GM23338 (cell line): ENCODE measurements at places on chromosomes 2 and 18. TPM values are rescaled to one million over a fixed set of nuclear protein-coding genes. Genes with fewer than 3 reads are reported as not detected.

DNA sequence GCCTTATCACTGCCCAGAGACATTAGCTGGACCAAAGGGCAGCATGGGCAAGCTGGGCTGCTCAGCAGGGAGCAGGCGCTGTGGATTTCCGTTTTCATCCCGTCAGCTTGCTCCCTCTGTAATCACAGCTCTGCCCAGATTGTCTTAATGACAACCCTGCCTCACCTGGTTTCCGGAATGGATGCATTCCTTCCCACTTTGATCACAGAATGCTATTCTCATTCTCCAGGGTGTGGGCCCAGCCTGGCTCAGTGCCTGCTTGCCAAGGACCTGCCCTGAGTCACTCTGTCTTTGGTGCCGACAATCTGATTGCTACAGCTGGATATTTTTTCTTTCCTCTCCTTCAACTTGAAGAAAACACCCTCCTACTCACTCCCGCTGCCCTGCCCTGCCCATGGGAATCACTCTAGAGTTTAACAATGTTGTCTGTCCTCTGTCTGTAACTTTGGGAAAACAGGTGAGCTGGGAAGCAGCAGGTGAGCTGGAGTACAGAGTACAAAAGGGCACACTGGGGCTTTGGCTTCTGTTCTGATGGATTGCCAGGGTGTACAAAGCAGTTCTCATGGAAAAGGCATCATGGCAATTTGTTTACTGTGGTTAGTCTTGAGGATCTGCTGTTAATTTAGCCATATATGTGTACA lies 27.2 kb upstream of the FAM136A start:
- DNase-seq = peak; percentile 54

DNA sequence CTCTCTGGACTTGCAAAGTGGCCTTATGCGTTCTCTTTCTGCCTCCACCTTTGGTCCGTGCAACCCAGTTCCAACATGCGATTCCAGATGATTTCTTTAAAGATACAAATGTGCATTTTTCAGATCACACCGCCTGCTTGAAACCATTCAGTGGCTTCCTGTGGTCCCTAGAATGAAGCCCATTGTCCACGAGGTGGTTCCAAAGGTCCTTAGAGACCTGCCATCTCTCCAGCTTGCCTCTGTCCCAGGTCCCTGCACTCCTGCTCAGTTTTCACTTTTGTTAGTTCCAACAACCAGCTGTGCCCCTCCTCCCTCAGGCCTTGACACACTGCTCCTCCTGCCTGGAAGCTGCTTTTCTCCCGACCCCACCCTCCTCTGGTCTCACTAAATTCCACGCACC lies 3.6 kb upstream of the INO80C start:
- no peak for DNase-seq

DNA sequence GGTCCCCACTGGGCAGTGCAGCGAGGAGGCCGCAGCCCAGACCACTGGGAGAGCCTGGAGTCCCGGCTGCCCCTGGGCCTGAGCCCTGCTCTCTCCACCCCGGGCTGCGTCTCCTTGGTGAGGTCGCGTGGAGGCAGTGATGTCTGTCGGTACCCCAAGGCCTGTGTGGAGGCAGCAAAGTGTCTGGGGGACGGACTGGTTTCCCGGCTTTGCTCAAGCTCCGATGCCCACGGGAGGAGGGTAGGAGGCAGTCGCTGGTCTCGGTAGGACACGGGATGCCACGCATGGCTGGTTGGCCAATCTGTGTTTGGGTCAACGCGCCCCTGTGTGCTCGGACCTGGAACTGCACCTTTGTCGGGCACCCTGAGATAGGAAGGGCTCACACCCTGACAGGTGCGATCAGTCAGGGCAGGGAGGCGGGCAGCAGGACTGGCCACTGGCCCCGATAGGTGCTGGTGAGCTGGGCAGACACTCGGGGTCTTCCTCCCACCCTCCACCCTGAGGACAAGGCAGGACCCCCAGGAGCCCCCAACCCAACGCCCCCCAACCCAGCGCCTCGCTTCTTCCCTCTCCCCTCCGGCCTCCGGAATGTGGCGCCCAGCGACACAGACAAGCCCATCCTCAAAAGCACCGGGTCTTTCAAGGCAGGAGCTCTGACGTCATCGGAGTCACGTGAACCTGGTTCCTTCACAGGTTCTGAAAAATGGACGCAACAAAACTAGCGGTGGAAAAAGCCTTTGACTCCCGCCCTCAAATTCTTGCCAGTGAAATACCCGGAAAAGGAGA lies 288.6 kb downstream of the NDUFA10 start:
- peak; percentile 47 for DNase-seq

GRCh38 chr2:33190393-33190937 lies 243.7 kb downstream of the LTBP1 start:
- DNase-seq = no peak

- peak; percentile 75 for DNase-seq
Measured at GRCh38 chr2:38835015-38835601, 40.6 kb downstream of the DHX57 start.

DNA sequence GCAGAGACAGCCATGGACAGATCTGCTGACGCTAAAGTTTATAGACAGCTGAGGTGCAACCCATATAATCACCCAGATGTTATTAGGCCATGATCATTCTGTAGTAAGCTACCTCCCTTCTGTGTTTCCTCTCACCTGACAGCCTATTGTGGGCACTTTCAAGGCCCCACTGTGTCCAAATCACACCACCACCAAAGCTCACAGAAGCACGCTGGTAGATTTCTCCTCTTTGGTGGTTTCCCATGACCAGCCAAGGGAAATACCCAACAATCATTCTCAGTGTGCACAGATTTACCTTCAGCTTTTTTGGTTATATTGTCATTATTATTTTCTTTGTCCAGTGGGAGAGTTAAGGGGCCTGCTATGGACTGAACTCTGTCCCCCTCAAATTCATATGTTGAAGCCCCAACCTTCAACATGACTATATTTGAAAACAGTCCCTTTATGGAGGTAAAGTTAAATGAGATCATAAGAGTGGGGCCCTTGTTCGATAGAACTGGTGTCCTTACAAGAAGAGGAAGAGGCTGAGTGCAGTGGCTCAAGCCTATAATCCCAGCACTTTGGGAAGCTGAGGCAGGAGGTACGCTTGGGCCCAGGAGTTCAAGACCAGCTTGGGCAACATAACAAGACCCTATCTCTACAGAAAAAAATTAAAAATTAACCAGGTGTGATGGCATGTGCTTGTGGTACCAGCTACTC lies 74.0 kb upstream of the MSH6 start:
- DNase-seq = no peak

GRCh38 chr2:228669690-228670089 lies 488.2 kb upstream of the SPHKAP start:
- DNase-seq = no peak

DNA sequence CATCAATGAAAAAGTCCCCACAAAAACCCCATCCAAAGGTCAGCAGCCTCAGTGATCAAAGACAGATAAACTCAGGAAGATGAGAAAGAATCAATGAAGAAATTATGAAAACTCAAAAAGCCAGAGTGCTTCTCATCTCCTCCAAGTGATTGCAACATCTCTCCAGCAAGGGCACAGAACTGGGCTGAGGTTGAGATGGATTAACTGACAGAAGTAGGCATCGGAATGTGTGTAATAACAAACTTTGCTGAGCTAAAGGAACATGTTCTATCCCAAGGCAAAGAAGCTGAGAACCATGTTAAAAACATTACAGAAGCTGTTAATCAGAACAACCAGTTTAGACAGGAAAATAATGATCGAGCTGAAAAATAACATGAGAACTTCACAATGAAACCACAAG lies 442.8 kb upstream of the SYT4 start:
- DNase-seq = no peak

DNA sequence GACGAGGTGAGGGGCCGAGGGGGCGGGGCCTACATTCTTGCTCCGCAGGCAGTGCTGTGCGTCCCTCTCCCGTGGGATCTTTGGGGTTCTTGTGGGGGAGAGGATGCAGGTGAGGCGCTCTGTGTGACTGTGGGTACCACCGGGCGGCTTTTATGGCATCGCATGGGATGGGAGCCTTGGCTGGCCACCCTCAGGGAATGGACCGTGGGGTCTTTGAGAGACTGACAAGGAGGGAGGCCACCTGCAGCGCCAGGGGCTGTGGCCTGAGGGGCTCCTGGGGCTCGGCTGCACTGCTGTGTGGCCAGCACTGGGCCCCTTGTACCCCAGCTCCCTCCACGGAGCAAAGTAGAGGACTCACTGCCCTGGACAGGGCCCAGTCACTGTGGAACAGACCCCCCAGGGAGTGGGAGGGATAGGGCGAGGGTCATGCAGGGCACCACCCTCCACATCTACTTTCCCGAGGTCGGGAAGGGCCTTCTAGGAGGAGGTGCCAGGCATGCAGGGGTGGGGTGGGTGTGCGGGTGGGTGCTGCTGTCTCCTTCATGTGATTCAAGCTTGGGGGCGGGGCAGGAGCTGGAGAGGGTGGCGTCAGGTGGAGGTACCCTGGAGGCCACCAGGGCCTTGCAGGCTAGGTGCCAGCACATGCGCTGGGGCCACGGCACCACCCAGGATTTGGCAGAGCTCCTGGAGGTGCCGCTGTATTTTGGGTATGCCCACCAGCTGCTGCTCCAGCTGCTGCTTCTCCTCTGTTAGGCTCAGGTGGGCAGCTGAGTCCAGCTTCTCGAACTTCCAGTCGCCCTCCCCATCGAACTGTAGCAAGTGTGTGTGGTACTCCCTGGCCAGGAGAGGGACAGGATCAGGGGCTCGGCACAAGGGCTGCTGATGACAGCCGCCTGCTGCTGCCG lies 1072.4 kb downstream of the RPIA start:
- no peak for DNase-seq

- DNase-seq = no peak
Measured at GRCh38 chr2:50751311-50752031, 280.5 kb downstream of the NRXN1 start.

- peak; percentile 78 for DNase-seq
Measured at GRCh38 chr2:113248997-113249770, 29.5 kb downstream of the PAX8 start.

ANKRD36 gene
- polyA plus RNA-seq = 8.2 and 10.7 TPM in 2 replicates

DES gene
- 1.0 and 1.3 TPM in 2 replicates for polyA plus RNA-seq

PDE1A gene
- polyA plus RNA-seq = 0.05 and 0.31 TPM in 2 replicates

PAIP2B gene
- 6.1 and 7.6 TPM in 2 replicates for polyA plus RNA-seq

HOXD8 gene
- polyA plus RNA-seq = not detected in 2 replicates

ADD2 gene
- polyA plus RNA-seq = 34.6 and 40.2 TPM in 2 replicates

TRIM54 gene
- 1.6 and 3.4 TPM in 2 replicates for polyA plus RNA-seq
